T-cell (primary cell): ENCODE measurements at places on chromosomes 6 and 20.

- no peak for DNase-seq
Measured at GRCh38 chr20:19958219-19958618, 58.9 kb upstream of the NAA20 start.

DNA sequence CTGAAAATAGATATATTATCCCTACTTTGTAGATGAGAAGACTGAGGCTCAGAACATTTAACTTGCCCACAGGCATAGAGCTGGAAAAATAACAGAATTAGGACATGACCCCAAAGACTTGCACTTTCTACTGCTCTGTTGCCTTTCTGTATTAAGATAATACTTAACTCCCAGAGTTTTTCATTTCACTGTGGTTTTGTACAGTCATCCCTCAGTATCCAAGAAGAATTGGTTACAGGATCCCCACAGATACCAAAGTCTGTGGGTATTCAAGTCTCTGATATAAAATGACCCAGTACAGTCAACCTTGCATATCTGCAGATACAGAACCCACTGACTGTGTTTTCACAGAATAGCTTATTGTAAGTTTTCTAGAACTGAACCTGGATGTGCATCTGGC lies 16.8 kb downstream of the MRS2 start:
- no peak for DNase-seq

- DNase-seq = no peak
Measured at GRCh38 chr6:106749609-106750008, 120.2 kb downstream of the QRSL1 start.

GRCh38 chr20:32798046-32798981 lies 21.4 kb upstream of the MAPRE1 start:
- DNase-seq = no peak

GRCh38 chr6:143896126-143896860 lies 32.0 kb downstream of the ZC2HC1B start:
- DNase-seq = no peak
